ENCODE measurements at places on chromosomes 4 and X.

DNA sequence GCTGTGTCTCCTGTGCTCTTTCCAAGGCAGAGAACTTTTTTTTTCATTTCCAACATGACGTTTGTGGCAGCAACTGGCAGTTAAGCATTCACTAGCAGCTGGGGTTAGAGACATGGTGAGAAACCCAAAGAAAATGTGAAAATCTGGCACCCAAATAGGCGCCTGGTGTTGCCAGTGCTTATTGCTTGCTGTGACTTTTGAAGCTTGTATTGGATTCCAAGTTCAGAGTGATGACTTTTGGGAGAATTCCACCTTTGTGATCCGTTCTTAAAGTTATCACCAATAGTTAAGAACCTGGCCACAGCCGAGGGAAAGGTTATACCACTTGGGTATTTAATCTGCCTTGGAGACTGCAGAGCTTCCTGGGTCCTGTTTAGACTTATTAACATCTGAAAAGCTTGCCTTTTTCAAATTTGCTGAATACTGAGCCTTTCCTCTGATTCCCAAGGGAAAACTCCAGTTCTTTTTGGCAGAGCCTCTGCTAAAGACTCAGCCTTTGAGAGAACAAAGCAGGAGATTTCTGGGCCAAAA, 101.0 kb downstream of the OPHN1 start:
- DNase-seq = no peak

DNA sequence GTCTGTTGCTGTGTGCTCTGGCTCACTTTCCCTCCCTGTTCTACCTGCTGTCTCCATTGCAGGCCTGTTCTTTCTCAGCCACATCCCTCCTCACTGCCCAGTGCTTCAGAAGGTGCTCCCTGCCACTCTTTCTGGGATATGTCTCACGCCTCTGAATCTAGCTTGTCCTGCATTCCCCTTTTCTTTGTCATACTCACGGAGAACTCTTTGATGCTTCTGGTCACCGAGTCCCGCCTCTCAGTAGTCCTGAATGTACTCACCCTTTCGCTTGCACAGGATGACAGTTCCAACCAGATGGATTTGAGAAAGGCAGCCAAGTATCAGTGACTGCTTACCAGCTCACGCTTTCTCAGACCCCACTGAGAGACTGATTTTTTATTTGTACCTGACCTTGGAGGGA, 65.2 kb upstream of the TLR2 start:
- DNase-seq = no peak

DNA sequence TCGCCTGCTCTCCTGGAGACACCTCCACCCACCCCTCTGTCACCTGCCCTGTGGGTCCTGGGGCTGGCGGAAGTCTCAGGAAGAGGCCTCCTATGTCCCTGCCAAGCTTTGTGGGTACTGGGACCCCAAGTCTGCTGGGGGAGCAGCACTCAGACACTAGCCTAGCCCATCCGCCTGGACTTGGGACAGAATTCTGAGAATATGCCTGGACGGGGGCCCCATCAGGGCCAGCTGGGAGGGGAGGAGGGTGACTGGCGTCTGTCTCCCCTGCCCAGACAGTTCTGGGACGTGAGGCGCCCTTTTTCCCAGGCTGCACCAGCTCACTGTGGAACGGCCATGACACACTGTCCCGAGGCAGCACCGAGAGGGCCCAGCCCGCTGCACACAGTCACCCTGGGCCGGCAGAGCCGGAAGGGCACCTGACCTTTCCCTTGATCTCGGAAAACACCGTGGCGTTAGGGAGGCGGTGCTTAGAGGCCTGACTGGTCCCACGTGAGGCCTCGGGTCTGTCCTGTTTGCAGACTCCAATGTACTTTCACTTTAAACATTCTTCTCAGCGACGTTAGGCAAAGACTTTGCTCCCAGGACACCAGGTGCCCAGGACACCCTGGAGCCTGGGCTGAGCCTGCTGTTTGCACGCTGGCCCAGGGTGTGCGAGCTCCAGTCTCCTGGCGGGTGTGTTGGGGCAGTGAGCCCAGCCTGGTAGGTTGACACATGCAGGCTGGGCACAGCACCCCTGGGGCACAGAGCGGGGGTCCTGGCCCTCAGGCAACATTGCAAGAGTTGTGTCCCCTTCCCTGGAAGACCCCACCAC, 700 bp downstream of the SLC26A1 start:
- DNase-seq = no peak

- DNase-seq = no peak
These were observed 202.7 kb downstream of the SPRY1 start for GRCh38 chr4:123599061-123599919.

- no peak for DNase-seq
These were observed 297.9 kb downstream of the ARHGAP10 start for GRCh38 chr4:148029781-148030180.

DNA sequence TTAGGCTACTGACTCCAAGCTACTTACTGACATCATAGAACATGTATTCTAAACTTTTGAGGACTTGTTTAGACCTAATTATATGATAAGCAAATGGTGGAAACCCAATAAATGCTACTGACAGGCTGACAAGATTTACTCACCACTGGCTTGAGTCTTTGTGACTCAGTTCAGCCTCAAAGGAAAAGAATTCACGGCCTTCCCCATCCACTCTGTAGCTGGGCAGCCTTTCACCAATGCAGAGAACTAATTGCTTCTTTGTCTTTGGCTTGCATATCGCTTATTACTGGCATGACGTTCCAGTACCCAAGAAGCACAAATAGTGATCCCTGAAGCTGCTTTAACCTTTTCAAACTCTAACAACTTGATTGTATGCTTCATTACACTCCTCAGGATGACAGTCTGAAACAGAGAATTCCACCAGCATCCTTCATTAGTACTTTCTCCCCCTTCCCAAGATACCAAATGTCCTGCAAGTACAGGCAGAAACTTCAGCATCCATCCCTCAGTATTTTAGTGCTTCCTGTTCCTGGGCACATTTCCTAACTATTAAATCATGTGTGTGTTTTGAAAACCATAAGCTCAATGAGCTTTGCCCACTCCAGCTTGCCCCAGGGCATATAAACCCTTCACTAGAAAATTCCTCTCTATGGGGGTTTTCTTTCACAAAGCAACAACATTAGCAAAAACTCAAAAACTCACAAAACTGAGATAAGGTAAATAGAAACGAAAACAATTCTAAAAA, 298.1 kb upstream of the SLC7A11 start:
- no peak for DNase-seq

GRCh38 chr4:35025152-35025834, 1219.0 kb downstream of the ARAP2 start:
- no peak for DNase-seq

GRCh38 chr4:90001023-90001422, 106.4 kb downstream of the MMRN1 start:
- DNase-seq = no peak

DNA sequence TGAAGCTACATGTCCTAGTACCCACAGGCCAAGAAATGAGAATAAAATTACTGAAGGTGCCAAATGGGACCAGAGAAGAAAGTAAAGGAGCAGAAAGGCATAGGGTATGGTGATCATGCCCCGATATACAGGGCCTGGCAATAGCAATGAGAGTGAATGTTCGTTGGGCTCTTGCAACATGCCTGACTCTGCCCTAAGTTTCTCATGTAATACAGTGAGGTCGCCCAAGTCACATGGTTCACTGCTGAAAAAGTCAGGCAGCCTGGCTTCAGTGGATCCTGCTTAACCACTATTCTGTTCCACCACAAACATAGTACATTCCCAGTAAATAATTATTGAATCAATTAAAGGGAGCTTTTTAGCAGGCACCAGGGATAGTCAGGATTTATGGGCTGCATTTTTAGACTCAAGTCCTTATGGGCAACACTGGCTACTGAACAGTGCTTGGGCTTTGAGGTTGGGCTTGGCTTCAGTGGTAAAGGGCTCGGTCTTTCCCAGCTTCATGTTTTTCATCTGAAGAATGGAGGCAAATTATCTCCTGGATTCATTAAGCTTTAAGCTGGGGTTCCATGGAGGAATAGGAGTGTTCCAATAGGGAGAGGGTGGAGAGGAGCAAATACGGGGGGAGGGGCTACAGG, 67.1 kb upstream of the ZNF518B start:
- DNase-seq = no peak

GRCh38 chr4:74391890-74392475, 27.0 kb downstream of the EREG start:
- DNase-seq = peak; percentile 21

DNA sequence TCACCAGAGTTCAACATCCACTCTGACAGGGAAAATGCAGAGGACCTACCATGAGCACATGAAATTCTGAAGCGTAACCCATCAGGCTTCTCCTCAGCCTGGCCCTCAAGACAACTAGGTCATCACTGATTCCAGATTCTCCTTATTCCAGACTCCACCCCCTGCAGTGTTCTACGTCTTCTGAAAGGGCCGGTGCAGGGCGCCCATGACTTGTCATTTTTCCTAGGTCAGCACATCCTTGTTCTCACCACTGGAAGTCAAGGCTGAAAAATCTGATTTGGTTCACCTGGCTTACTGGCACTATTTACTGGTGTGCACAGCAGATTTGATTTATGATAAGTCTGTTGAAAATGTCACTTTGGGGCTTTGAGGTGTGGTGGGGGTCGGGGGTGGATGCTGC, 140.9 kb upstream of the KLF3 start:
- no peak for DNase-seq

DNA sequence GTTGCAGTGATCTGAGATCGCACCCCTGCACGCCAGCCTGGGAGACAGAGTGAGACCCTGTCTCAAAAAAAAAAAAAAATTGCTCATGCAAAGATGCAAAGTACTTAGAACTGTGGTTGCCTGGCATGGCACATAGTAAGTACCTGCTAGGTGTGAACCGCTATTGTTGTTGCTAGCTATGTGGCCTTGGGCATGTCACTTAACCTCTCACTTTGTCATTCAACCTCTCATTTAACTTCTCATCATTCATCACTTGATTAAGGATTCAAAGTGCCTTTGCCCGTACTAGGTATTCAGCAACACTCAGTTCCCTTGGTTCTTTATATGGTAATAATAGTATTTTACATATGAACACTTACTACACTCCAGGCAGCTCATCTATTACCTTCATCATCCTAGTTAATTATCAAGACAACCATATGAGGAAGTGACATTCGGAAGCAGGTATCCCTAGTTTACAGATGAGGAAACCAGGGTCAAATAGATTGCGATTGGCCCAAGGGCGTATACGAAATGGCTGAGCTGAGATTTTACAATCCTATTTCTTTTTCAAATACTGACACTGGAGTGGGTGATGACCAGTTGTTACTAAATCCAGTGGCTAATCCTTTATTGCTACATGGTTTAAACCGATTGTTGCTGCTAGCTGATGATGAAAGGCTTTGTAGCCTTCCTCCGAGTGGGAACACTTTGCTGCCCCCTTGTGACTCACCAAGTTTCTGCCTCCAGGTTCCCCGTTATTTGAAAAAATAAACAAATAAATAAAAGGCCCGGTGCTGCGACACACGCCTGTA, 28.8 kb upstream of the SOWAHD start:
- DNase-seq = peak; percentile 59

GRCh38 chrX:110043506-110043905, 40.6 kb downstream of the TMEM164 start:
- no peak for DNase-seq

- DNase-seq = peak; percentile 33
These were observed 13.9 kb downstream of the SCARB2 start for GRCh38 chr4:76199664-76200211.

GRCh38 chr4:8703401-8703696, 110.8 kb downstream of the CPZ start:
- no peak for DNase-seq

- DNase-seq = no peak
These were observed 7.4 kb upstream of the MGST2 start for GRCh38 chr4:139658185-139658584.

- no peak for DNase-seq
These were observed 6.4 kb downstream of the MXRA5 start for GRCh38 chrX:3340016-3340415.

GRCh38 chr4:183770906-183771305, 111.8 kb downstream of the TRAPPC11 start:
- no peak for DNase-seq

GRCh38 chr4:2084316-2084715, 25.2 kb downstream of the NAT8L start:
- no peak for DNase-seq

DNA sequence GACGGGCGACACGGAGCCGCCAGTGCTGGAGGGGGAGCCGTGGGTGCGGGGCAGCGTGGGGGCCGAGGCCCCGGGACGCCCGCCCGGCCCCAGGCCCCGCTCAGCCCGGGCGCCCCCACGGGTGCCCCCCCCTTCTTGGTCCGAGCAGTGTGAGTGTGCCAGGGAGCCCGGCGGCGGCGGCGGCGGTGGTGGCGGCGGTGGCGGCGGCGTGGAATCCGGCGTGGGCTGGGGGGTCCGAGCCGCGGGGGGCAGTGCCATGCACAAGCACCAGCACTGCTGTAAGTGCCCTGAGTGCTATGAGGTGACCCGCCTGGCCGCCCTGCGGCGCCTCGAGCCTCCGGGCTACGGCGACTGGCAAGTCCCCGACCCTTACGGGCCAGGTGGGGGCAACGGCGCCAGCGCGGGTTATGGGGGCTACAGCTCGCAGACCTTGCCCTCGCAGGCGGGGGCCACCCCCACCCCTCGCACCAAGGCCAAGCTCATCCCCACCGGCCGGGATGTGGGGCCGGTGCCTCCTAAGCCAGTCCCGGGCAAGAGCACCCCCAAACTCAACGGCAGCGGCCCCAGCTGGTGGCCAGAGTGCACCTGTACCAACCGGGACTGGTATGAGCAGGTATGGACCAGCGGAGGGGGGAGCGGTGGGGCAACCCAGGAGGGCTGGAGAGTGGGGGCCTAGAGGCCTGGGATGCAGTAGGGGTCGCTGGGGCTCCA, 466 bp downstream of the DLG3 start:
- DNase-seq = no peak

DNA sequence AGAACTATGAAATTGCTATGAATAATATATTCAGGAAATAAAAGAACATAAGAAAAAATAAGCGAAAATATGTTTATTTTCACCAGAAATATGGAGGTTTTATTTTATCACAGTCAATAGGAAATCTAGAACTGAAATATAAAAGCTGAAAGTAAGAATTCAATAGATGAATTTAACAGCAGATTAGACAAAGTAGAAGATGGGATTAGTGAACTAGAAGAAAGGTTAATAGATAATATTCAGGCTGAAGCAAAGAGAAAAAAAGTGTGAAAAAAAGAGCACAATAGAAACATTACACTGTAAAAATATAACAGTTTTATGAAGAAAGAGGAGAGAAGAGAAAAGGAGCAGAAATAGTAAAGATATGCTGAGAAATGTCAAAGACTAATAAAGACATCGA, 1152.1 kb downstream of the FAT4 start:
- no peak for DNase-seq

GRCh38 chrX:155995321-155995875, 2.1 kb upstream of the IL9R start:
- DNase-seq = no peak

DNA sequence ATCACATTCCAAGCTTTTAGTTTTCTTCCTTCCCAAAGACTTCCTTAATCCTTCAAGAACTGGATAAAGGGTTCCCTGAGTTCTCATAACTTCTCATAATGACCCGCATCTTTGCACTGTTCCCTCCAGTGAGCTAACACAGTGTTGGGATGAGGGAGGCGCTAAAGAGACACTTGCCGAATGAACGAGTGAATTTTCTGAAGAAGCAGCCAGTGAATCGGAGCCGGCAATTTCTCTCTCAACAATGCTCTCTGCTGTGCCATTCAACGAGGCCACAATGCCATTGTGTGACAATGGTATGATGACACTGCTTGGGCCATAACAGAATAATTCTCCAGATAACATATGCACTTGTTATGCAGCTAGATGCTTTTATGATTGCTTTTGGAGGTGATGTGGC, 51.4 kb upstream of the ZFP42 start:
- no peak for DNase-seq

Data from brain microvascular endothelial cell (primary cell).